ENCODE measurements at places on chromosomes 2 and 18.

GRCh38 chr2:147659051-147659450, 185.8 kb upstream of the ACVR2A start:
- DNase-seq, result no peak

GRCh38 chr2:55809875-55810621, 113.5 kb downstream of the EFEMP1 start:
- no peak for DNase-seq

DNA sequence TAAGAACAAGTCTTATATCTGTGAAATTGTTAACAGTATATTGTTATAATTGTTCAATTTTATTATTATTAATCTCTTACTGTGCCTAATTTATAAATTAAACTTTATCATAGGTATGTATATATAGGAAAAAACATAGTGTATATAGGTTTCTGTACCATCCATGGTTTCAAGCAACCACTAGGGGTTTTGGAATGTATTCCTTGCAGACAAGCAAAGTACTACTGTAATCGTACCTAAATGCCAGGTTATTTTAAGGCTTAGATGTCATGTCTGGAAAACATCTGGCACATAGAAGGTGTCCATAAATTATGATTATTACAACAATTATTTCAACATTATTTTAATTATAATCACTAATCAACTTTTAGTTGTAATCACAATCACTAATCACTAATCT, 8.4 kb downstream of the ITSN2 start:
- DNase-seq, result no peak

- DNase-seq, result no peak
Observed at GRCh38 chr2:62435720-62436119, 70.3 kb downstream of the TMEM17 start.

DNA sequence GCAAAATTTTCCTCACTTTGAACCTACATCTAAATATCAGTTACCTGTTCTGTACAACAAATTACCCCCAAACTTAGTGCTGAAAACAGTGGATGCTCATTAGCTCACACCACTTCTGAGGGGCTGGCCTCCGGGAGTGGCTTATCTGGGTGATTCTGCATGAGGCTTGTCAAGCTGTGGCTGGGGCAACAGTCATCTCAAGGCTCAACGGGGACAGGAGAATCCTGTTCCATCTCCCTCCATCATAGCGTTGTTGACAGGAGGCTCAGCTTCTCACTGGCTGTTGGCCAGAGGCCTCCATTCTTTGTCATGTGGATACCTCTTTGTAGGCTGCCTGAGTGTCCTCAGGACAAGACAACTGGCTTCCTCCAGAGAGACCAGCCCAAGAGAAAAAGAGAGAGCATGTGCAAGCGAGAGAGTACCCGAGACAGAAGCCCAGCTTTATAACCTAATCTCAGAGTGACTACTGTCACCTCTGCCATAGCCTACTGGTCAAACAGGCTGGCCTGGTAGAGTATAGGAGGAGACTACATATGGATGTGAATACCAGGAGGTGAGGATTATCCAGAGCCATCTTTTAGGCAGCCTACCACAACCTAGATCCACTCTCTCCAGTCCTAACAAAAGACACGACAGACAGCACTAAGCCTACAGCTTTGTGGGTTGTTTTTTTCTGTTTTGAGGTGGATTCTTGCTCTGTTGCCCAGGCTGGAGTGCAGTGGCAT, 79.1 kb downstream of the AOX1 start:
- DNase-seq, result no peak

GRCh38 chr2:55565613-55566012, 46.1 kb downstream of the CFAP36 start:
- DNase-seq, result peak; percentile 10

DNA sequence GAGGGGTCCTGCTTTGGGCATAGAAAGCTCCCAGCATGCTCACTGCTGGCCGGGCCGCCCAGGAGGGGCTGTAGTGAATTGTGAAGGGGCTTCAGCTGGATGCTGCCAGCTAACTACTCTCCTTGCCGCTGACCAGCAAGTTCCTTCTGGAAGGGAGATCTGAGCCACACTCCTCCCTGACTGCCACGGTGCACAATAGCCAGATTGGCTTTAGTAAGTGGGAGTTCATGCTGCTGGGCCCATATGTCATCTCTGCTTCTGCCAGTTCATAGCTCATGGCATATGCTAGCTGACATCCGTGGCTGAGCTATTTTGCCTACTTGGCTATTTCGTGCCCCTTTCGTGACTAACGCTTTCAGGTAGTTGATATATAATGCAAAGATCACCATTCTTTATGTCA, 51.6 kb upstream of the ROCK2 start:
- DNase-seq, result no peak

GRCh38 chr2:218074031-218074430, 5.0 kb downstream of the RUFY4 start:
- peak; percentile 20 for DNase-seq

DNA sequence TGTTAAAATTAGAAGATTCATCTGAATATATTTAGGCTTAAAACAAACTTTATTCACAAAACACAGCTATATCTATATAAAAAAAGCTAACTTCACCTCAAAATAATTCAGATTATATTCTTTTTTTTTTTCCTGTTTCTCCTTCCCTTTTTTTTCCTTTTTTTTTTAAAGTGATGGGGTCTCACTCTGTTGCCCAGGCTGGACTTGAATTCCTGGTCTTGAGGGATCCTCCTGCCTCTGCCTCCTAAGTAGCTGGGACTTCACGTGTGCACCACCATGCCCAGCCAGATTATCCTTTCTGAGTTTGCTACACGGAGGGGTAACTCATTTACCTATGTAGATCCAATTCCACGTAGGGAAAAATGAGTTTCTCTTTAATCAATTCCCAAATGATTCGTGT, 3.8 kb downstream of the IDH1 start:
- no peak for DNase-seq

GRCh38 chr2:10544252-10544651, 96.1 kb upstream of the ODC1 start:
- DNase-seq, result peak; percentile 35

DNA sequence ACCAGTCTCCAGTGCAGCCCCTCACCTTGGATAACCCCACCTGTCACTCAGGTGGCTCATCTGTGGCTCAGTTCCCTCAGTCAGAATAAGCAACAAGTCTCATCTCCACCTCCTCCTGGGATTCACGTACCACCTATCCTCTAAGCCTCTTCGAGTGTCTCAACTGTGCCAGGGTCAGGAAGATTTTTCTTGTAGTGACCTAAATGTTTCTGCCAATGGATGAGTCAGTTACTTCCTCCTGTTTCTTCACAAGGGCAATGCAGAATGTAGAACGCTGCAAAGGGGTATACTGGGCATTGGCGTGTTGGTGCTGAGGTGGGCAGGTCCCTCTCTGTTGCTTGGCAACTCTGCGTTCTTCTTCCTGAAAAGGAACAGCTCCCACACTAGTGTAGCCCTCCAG, 213.3 kb upstream of the CXCR4 start:
- DNase-seq, result no peak

DNA sequence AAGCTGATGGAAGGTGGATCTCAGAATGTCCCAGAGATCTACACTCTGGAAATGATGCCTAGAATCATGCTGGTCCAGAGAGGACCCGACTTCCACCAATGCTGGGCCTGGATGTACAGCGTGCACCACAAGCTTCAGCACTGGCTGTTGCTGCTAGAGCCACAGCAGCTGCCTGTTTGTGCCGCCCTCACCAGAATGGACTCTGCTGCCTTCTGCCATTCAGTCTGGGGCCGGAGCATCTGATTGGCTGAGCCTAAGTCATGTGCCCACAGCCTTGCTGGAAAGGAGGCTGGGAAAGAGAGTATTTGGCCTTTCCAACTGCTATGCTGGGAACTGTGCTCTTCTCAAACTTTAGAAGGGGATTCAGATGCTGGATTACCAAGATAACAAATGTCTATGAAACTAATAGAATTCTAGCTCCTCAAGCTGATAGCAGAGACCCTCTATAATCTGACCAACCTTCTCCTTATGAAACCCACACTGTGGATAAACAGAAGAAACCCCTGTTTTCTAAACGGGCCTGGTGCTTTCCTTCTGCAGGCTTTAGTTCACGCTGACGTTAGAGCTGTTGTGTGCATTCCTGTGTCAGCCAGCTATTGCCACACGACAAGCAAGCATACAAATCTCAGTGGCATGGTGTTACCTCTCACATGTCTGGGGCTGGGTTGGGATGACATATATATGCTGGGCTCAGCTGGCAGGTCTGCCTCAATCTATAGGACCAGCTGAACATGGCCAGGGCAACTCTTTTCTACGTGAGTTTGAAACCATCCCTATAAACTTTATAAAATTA, 4.1 kb upstream of the LOXHD1 start:
- no peak for DNase-seq

DNA sequence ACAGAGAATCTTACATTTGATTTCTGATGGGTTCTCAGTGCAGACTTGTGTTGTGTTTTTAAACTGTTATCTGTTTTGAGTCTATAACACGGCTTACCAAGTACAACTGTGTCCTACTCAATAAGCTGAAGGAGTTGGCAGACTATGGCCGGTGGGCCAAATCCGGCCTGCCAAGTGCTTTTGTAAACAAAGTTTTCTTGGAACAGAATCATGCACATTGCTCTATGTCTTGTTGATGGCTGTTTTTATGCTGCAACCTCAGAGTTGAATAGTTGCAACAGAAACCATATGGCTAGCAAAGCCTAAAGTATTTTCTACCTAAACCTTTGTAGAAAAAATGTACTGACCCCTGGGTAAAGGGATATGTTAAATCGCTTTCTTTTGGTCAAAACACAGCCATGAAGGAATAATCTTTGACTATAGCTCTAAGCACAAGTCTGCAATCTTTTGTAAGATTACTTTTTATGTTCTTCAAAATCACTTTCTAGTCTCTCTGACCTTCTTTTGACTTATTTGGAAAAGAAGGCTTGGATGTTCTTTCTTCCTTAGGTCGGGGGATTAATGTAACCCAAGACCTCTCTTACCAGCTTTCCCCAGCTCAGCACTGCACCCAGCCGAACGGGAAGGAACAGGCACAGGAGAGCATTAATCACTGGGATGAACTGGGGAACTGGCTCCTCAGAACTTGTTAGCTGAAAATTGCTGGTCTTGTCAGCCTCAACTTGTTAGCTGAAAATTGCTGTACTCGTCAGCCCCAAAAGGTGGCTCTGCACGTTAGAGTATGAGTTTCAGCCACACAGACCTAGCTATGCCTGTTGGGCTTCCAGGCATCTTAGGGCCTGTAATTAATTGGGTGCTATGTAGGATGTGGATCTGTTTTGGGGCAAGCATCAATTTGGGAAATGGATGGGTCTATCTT, 75.4 kb downstream of the CD8B2 start:
- DNase-seq, result no peak

DNA sequence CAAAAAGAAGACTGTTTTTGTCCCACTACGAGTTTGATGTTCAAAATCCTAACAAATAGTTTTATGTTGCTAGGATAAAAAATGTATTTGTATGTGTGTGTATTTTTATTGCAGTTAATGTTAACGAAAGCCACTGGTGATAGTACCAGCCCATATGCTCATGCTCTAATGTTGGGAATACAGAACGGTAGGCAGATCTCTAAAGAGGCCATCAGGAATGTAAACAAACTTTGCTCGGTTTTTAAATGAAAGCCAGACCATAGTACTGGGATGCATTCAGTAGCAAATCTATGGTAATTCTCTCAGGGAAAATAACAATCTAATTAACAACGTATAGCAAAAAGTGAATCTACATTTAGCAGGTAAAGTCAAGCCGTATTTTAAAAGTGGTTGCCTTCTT, 208.1 kb downstream of the NEDD4L start:
- no peak for DNase-seq

DNA sequence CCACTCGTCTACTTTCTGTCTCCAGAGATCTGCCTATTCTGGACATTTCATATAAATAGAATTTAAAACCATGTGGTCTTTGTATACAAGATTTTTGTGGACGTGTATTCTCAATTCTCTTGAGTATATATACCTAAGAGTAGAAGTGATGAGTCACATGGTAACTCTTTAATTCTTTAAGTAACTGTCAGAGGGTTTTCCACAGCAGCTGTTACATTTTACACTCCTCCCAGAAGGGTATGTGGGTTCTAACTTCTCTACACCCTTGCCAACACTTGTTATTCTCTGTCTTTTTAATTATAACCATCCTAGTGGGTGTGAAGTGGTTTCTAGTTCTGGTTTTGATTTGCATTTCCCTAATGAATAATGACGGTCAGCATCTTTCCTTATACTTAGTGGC, 70.9 kb downstream of the MAP3K20 start:
- peak; percentile 31 for DNase-seq

DNA sequence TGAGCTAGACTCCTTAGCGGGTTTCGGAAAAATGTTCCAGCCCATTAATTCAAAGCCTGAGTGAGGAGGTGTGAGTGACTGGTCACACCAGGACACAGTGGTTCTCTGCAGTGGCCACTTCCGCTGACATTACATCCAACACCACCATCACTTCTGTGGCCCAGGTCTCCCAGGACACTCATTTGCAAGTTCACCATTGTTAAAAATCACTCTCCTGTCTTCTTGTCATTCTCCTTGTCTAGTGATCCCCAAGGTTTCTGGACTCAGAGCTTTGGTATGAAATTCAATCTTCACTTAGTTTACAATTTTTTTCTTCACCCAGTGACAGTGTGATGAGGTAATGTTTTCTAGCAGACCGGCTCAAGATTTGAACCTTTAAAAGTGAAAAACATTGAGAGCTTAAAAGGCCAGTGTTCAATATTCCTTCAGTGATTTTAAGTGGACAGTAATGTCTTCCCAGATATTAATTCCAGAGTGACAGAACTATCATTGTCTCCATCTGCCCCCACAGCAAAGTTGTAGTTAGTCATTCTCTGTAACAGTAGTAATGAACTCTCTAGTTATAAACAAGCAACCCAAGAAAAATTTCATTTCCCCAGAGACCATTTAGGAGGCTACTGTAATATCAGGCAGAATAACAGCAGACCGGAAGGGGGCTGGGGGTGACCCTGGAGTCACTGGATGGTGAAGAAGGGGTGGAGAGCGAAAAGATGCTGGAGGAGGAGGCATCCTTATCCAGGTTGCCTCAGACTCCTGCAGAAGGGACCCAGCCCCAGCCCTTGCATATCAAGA, 164.9 kb downstream of the GFPT1 start:
- no peak for DNase-seq

GRCh38 chr2:239714116-239714515, 311.0 kb downstream of the NDUFA10 start:
- DNase-seq, result no peak
